CD4-positive, alpha-beta T cell (primary cell): ENCODE measurements at places on chromosomes 6 and 20. TPM values are rescaled to one million over a fixed set of nuclear protein-coding genes. Genes with fewer than 3 reads are reported as not detected.

Gene COL9A1
- not detected for total RNA-seq

Gene VNN1
- not detected for total RNA-seq

Gene DEFB132
- total RNA-seq = not detected

Gene RBBP9
- 2.1 TPM for total RNA-seq

Gene HDDC2
- total RNA-seq = 19.4 TPM

Gene TGM2
- total RNA-seq = 0.27 TPM

Gene RPP40
- total RNA-seq = 0.69 TPM

Gene MYLK4
- 1.6 TPM for total RNA-seq

Gene AGER
- 23.5 TPM for total RNA-seq

Gene NHLRC1
- 0.11 TPM for total RNA-seq

Gene CASP8AP2
- total RNA-seq = 17.3 TPM

Gene CCDC28A
- total RNA-seq = 36.9 TPM

Gene KIFC1
- 1.6 TPM for total RNA-seq

Gene PEX3
- 7.3 TPM for total RNA-seq

Gene TTLL9
- not detected for total RNA-seq

Gene TRAPPC3L
- not detected for total RNA-seq

Gene RIPOR3
- not detected for total RNA-seq

Gene ENPP5
- 0.11 TPM for total RNA-seq

Gene CEBPB
- total RNA-seq = 43.9 TPM

Gene NOX3
- not detected for total RNA-seq

Gene DPPA5
- total RNA-seq = not detected

Gene CDH4
- total RNA-seq = 0.11 TPM

Gene CCN6
- total RNA-seq = not detected

Gene ADGRB3
- total RNA-seq = not detected
